ENCODE measurements at places on chromosomes 4 and X.

GRCh38 chr4:108533245-108533844 is 87.0 kb upstream of the RPL34 start:
- no peak for DNase-seq

DNA sequence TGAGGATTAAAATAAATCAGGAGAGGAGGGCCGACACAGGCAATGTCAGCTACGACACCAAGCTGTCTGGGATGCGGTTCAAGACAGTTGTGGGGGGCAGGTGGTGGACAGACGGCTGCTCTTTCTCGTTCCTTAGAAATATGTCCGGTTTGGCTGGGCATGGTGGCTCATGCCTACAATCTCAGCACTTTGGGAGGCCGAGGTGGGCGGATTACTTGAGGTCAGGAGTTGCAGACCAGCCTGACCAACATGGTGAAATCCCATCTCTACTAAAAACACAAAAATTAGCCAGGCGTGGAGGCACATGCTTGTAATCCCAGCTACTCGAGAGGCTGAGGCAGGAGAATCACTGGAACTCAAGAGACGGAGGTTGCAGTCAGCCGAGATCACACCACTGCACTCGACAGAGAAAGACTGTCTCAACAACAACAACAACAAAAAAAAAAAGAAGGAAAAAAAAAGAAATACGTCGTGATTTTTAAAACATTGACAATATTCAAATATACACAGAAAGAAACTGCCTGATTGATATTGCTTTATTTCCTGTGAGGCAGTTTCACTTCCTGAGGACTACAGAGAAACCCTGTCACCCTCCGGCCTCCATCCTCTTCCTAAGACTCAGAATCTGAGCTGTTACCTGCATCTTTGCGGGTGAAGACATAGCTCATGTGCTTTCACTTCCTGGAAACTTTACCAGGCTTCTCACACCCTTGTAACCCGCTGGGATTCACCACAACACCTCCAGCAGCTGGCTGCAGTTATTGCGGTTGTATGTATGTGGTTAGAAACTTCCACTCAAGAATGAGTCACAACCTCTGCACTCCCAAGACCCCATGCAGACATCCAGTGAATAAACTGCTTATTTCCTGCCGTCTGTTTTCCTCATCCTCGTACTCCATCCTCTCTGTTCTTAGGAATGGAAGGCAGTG is 63.8 kb upstream of the STS start:
- no peak for DNase-seq

GRCh38 chrX:110003167-110004156 is 548 bp downstream of the TMEM164 start:
- DNase-seq: no peak

GRCh38 chr4:143773998-143774895 is 73.8 kb upstream of the FREM3 start:
- DNase-seq: peak; percentile 45

- DNase-seq: no peak
These were observed 172.7 kb upstream of the MED14 start for GRCh38 chrX:40908026-40908425.

DNA sequence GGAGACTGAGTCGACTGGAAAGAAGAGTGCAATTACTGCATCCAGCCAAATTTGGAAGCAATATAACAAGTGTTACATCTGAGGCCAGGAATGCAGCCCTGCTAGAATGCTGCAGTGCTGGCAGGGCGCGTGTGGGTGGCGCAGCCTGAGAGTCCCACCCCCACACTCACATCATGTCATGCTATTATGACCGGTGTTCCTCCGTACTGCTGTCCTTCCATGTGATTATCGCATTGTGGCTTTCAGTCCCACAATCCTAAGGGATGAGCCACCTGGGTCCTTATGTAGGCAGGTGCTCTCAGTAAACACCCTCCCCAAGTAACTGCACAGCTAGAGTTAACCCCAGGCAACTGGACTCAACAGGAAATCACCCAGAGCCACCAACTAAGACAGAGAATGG is 122.6 kb upstream of the CPEB2 start:
- no peak for DNase-seq

DNA sequence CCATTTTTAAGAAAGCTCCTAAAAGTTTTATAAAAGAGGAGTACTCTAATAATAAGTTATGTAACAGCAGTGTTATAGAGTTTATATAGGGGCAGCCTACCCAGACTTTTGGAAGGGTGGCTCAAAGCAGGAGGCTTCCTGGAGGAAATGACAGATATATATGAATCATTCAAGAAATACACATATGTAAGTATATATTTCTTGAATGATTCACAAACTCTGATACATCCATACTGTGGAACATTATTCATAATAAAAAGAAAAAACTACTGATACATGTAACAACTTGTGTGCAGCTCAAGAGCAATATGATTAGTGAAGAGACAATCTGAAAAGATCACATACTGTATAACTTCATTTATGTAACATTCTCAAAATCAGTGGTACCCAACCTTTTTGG is 166.2 kb downstream of the WDFY3 start:
- no peak for DNase-seq

DNA sequence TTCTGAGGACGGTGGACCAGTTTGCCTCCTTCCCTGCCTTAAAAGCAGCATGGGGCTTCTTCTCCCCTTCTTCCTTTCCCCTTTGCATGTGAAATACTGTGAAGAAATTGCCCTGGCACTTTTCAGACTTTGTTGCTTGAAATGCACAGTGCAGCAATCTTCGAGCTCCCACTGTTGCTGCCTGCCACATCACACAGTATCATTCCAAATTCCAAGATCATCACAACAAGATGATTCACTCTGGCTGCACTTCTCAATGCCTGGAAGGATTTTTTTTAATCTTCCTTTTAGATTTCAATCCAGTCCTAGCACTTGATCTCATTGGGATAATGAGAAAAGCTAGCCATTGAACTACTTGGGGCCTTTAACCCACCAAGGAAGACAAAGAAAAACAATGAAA is 255.3 kb downstream of the RAPGEF2 start:
- no peak for DNase-seq

- DNase-seq: no peak
These were observed 80.0 kb upstream of the MAB21L2 start for GRCh38 chr4:150501983-150502382.

- DNase-seq: no peak
These were observed 98.0 kb upstream of the DCLK2 start for GRCh38 chr4:149980121-149980682.

GRCh38 chr4:149306537-149306936 is 509.1 kb downstream of the IQCM start:
- DNase-seq: no peak

- no peak for DNase-seq
These were observed 26.4 kb downstream of the MOSPD2 start for GRCh38 chrX:14899607-14900006.

GRCh38 chrX:56728752-56729151 is 291 bp upstream of the NBDY start:
- peak; percentile 45 for DNase-seq

DNA sequence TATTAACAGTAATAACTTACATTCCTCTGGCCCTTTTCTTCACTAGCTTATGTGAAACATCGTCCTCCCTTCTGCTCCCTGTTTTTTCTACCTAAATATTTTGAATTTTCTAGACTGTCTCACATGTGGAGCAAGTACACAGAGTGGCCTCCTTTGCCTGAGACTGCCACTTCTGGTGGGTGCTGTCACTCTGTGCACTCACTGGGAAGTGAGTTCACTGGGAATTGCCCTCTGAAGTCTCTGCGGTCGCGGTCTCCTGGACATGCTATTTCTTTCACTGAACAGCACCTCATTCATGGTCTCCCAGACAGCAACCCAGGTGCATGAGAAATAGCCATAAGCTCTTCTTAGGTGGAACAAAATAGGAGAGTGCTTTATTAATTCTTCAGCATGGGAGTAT is 1179.7 kb upstream of the ADGRL3 start:
- DNase-seq: no peak

GRCh38 chr4:183201331-183201730 is 102.3 kb downstream of the WWC2 start:
- no peak for DNase-seq

GRCh38 chr4:139438141-139438540 is 15.8 kb upstream of the RAB33B start:
- DNase-seq: no peak

DNA sequence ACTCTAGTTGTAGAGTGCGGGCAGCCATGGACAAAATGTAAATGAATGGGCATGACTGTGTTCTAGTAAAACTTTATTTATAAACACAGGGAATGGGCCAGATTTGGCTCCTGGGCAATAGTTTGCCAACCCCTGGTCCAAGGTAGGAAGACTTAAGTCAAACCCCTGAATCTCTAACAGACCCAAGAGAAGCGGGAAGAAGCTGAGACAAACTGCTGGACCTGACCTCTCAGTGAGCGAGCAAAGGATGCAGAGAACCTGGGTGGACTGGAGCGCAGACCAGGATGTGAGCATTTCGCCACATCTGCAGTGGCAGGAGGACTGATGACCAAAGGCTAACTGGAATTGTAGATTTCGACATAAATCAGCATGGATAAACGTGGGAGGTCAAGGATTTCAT is 201.6 kb downstream of the STIM2 start:
- DNase-seq: no peak

GRCh38 chr4:87555773-87556619 is 26.8 kb upstream of the SPARCL1 start:
- no peak for DNase-seq

DNA sequence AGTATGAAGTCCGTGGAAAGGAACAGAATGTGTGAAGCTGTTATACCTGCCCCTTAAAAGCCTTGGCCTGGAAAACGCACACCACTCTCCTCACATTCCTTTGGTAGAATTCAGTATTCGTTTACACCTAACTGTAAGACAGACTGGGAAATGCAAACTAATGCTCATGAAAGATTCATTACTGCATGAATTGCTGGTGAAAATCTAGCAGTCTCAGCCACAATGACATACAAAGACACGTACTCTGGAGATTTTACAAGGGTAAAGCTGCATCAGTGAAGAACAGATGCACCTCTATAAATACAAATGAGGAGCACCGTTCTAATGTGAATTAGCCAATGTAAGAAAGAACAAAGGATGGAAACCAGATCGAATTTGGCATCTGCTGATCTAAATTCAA is 2051.3 kb downstream of the PCDH7 start:
- no peak for DNase-seq

DNA sequence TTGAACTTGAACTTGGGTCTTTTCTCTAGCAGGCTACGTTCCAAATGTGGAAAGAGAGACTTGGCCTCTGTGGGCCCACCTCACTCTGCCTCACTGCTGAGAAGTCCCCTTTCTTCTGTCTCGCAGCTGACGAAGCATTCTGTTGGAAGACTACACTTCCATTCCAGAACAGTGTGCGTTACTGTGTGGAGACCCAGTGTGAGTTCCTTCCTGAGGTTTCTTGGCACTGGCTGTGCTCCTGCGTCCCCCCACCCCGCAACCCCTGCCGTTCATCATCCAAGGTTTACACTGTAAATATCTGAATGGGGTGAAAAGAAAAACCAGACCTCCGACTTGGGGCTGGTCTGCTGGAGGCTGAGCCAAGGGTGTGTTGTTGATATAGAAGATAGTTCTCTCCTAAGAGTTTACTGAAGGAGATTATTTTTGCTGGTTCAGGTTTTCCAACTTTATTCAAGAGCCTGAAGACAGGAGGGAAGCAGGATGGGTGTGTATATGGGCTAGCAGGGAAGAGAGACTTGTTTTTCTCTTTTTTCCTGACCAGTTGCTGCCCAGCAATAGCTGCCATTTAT is 34.7 kb downstream of the NHSL2 start:
- no peak for DNase-seq

GRCh38 chr4:189073739-189074138 is 866.9 kb upstream of the FRG1 start:
- DNase-seq: no peak

DNA sequence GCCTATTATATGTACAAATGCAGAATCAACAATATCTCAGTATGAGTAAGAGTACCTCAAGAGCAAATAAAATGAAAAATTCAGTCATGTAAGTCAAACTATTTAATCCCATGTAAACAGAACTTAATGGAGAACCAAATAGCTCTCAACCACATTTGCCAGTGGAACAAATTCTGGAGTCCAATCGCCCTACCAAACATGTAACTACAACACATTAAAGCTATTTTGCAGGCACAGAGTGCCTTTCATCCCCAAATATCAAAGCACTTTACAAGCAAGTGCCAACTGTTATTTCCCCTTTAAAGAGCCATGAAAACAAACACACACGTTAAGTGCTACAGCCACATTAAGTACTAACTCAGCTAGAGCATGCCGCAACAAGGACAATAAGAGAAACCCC is 51.3 kb downstream of the PCDH19 start:
- no peak for DNase-seq

- DNase-seq: no peak
These were observed 6.4 kb upstream of the SLAIN2 start for GRCh38 chr4:48334900-48335384.

GRCh38 chr4:20408611-20409010 is 156.9 kb downstream of the SLIT2 start:
- DNase-seq: no peak

DNA sequence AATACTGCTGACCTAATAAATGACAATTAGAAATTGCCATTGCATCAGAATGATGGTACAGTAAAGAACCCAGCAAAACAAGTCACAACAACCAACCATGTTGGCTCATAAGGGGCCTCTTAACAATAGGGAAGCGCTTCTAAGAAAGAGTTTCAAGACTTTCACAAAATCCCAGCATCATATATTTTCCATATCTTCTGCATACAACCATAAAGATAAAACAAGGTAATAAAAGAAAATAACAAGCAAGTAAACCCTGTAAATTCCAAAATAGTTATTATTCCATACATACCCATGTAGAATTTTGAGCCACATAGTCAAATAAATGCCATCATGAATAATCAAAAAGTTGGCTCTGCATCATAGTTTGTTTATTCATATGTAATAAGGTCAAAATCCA is 8.2 kb downstream of the SLC10A7 start:
- no peak for DNase-seq

Data from NCI-H526 treated with DMSO at 0.1 percent for 48 hours (cell line).